Prostate gland (tissue), 2 donors: ENCODE measurements at places on chromosomes 3 and 15.

DNA sequence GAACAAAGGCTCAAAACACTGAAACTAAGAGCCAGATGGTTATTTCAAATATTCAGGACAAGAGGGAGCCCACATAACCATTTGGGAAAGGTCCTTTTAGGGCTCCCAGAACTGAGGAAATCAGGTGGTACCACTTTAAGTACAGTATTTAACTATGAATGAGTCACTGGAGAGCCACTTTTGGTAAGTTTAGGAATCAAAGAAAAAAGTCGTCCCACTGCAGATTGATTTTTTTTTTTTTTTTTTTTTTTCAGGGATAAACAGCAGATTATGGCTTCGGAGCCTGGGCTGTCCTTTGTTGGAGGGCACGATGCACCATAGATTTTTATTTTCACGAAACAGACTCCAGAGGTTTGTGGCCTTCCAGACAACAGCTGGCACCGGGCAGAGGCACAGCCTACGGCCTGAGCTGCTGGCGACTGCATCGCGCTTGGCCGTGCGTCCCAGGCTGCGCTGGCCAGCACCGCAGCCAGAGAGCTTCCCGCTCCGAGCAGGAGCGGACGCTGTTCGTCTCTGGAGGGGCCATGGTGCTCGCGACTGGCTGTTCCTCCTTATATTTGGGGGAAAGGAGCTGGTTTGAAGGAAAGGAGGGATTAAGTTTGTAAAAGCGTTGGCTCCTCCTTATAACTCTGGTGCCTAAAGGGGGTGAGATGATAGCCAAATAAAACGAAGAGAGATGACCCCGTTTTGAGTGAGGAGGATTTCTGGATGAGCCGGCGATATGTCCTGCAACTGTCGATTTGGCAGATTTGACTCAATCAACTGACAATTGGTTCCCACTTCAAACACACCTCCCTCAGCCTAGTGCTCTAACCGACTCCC is 152.9 kb upstream of the GOLIM4 start:
- DNase-seq, result no peak

GRCh38 chr3:56467108-56467507 is 1.2 kb downstream of the ERC2 start:
- DNase-seq, result peak; percentile 88

GRCh38 chr3:110752307-110752706 is 319.3 kb upstream of the NECTIN3 start:
- DNase-seq, result no peak

GRCh38 chr3:147838652-147839051 is 429.5 kb downstream of the ZIC1 start:
- no peak for DNase-seq

GRCh38 chr3:56373386-56373785 is 94.9 kb downstream of the ERC2 start:
- DNase-seq, result no peak

- DNase-seq, result no peak
Observed at GRCh38 chr3:66014056-66014455, 24.7 kb downstream of the MAGI1 start.

DNA sequence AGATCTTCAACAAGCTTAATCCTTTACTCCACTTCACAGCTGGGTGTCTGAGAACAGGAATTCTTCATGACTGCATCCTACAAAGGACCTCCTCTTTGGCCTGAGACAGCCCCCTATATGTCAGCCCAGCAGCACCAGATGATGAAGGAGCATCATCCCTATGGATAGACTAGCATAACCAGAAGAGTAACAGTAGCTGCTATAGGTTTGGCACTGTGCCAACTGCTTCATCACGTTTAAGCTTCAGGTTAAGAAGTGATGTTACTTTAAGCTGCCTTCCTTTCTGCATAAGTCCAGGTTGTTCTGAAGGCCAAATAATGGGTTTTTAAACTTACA is 50.6 kb downstream of the CMSS1 start:
- DNase-seq, result peak; percentile 10

GRCh38 chr3:84082726-84083125 is 876.1 kb upstream of the CADM2 start:
- DNase-seq, result no peak

DNA sequence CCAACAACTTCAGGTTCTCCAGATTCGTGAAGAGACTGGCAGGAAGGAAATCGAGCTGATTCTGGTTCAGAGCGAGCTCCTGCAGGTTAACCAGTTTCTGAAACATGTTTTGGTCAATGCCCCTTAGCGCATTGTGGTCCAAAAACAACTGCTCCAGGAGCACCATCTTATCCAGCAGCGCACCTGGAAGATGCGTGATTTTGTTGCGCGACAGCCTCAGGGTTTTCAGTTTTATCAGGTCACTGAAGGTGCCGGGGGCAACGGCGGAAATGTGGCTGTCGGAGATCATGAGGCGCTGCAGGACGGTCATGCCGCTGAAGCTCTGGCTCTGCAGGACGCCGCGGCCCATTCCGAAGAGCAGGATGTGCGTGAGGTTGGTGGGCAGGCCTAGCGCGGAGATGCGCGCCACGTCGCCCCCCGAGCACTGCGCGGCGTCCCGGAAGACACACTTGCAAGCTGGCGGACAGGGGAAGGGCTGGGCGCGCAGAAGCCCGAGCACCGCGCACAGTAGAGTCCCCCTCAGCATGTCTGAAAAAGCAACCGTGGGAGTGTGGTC is 1.2 kb downstream of the GP5 start:
- DNase-seq, result no peak

DNA sequence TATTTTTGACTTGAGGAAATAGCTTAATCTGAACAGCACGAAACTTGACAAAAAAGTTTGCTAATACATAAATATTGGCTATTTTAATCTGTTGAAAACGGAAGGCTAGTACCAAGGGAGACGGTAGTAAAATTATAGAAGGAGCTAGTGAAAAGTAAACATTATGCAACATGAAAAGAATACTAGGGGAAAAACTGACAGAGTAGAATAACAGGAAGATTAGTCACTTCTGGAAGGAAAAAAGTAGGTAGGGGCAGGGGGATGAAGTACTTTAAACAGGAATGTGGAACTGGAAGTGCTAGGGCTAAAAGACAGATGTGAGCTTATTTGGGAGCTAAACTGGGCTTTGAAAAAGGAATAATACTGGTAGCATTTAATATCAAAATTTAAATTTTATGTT is 60.1 kb downstream of the MBNL1 start:
- no peak for DNase-seq

DNA sequence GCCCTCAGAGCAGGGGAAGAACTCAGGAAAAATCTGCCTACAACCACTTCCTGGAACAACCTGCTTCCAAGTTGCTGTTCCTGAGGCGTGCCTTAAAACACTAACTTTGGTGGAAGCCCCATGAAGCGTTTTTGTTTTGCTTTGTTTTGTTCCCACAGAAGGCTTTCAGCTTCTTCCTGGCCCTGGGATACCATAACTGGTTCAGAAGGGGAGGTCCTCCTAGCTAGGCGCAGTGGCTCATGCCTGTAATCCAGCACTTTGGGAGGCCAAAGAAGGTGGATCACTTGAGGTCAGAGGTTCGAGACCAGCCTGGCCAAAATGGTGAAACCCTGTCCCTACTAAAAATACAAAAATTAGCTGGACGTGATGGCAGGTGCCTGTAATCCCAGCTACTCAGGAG is 1.2 kb upstream of the IP6K1 start:
- no peak for DNase-seq

- peak; percentile 20 for DNase-seq
Observed at GRCh38 chr15:85793641-85794597, 806 bp downstream of the KLHL25 start.

DNA sequence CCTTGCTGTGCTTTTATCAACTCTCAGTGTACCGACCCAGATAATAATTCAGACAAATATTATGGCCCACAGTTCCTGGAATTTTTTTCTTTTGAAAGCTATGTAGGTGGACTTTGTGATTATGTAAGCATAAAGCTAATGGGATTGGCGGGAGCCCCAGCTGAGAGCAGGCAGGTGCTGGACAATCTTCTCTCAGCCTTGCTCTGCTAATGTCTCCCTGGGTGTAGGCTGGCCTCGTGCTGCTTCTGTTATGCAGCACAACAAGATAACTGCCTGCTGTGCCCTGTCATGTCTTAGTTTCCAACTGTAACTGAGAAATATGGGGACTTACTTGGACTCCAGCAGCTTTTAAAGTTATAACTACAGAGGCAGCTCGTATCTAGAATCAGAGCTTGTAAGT is 415.0 kb downstream of the PDCD6IP start:
- no peak for DNase-seq

GRCh38 chr3:69560818-69561217 is 174.9 kb upstream of the FRMD4B start:
- no peak for DNase-seq

GRCh38 chr3:118714800-118715199 is 319.8 kb downstream of the IGSF11 start:
- no peak for DNase-seq

DNA sequence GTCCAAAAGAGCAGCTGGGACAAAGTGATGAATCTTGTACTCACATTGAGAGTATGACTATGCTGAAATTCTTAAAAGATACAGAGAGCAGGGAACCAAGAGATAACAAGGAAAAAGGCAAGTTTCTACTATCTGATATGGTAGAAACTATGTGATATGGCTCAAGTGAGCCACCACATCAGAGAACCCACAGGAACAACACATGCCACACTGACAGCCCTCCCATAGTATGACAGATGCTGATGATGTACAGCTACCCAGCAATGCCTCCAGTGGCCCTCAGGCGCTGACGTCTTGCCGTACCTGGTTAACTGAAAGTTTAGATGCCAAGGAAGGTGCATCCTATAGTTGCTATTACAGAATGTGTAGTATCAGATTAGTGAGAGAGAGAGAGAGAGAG is 42.4 kb downstream of the CHAC1 start:
- no peak for DNase-seq

DNA sequence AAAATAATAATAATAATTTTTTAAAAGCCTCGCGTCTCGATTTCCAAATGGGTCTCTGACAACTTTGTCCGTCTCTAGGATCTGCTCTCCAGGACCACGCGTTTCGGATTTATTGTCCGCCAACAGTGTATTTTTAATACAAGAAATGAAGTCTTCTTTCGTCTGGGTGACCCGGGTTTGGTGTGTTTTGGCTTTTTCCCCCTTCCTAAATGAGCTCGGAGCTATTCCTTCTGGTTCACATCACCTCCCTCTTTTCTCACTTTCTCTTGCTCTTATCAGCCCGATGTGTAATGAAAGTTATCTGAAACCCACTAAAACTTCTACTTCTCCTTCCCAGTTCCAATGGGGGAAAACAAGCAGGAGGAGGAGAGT is 516.7 kb downstream of the MECOM start:
- no peak for DNase-seq

DNA sequence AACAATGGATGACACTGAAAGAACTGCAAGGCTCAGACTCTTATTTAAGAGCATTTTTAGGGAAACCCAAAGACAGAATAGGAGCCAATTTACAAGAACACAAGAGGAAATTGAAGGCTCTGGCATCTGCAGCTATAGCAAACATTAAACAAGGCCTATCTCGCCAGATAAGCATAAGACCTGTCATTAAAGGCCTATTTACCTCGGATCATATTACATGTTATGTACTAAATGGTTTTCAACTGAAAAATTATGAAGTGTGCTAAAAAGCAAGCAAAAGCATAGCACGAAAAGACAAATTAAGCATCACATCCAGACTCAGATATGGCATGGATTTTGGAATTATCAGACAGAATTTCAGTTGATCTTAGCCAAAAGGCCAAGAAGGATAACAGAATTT is 617.1 kb downstream of the SQOR start:
- DNase-seq, result no peak

- DNase-seq, result peak; percentile 2
Observed at GRCh38 chr15:100780208-100780800, 99.3 kb upstream of the ALDH1A3 start.

GRCh38 chr15:98787936-98788757 is 139.8 kb downstream of the IGF1R start:
- DNase-seq, result no peak

DNA sequence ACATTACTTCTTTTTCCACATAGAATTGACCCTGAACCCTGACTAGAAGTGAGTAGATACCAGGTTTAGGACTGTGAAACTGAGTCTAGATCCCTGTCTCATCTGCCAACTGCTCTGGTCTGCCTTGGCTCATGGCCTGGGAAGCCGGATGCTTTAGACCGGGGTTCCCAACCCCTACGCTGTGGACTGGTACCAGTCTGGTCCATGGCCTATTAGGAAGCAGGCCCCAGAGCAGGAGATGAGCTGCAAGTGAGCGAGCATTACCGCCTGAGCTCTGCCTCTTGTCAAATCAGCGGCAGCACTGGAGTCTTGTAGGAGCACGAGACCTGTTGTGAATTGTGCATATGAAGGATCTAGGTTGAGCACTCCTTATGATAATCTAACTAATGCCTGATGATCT is 734.2 kb downstream of the AGBL1 start:
- no peak for DNase-seq

DNA sequence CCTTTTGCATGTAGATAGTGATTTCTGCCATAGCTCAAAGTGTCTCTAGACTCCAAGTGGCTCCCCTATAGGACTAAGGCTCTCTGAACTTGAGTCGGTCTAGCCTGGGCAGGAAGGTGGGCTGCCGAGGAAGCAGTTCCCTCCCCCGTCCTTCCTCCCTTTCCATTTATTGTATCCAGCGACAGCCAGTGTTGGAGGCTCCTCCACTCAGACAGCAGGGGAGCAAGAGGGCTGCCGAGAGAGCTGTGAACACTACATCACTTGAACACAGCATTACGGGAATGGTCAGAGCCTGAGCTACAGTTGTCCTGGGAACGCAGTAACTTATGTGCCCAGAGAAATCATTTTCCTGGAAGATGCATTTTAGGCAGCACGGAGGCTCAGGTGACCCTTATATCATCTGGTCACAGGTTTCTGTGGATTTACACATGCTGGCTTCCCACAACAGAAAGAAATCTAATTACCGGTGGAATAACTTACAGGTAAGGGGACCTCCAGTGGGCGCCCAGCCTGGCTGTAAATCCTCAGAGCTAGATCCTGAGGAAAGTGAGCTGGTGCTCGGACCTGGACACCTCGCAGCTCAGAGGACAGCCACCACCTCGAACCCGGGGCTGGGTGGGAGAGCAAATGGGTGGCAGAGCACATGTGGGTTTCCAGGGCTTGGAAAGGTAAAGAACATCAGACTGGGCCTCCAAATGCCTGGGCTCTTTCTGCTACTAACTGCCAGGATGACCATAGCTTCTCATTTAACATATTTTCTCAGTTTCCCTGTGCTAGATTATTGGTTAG is 197.1 kb downstream of the UACA start:
- no peak for DNase-seq

DNA sequence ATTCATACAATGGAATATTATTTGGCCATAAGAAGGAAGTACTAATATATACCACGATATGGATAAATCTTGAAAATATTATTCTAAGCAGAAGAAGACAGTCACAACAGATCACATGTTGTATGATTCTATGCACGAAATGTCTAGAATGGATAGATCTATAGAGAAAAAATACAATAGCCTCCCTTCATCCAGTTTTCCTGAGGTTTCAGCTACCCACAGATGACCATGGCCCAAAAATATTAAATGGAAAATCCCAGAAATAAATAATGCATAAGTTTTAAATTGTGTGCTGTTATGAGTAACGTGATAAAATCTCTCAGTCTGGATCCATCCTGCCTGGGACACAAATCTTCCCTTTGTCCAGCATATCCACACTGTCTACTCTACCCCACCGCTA is 162.2 kb upstream of the ST8SIA2 start:
- DNase-seq, result no peak

- peak; percentile 14 for DNase-seq
Observed at GRCh38 chr3:161644891-161645635, 148.5 kb downstream of the OTOL1 start.
